Activated naive CD4-positive, alpha-beta T cell treated with anti-CD3 and anti-CD28 coated beads, Interleukin-2, amount 50 U/mL, for 16 hours (primary cell): ENCODE measurements at places on chromosomes 3 and 15.
A peak's percentile ranks its signal among the peaks of the same experiment; 100 is the strongest.

DNA sequence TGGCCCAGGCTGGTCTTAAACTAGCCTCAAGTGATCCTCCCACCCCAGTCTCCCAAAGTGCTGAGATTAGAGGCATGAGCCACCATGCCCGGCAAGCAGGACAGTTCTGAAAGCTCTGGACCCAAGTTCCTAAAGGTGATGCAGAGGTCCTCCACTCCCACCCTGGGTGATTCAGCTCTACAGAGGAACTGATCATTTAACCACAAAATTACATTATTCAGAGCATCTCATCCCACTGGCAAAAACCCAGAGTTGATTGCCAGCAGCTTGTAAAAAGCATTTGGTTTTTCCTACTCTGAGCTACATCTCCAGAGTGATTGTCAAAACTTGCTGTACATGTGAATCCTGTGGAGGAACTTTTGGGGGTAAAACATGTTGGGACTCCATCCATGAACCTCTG lies 60.2 kb downstream of the SLTM start:
- no peak for DNase-seq

- DNase-seq: no peak
These were observed 111.4 kb downstream of the CMSS1 start for GRCh38 chr3:99928771-99929744.

DNA sequence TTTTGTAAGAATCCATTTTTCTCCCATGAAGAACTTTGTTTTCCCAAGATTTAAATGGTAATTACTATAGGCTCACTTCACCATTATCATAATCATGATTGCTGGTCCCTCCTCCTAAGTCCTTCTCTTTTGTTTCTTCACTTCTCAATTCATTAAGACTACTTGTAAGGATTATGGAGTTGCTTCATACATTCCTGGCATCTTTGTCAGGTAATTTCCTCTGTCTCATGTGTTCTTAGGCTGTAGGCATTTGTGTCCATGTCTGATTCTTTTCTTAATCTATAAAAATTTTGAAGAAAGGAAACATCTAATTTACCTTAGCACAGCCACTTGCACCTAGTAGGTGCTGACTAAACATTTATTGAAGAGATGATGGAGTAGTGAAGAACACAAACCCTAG lies 79.9 kb upstream of the SATB1 start:
- no peak for DNase-seq

DNA sequence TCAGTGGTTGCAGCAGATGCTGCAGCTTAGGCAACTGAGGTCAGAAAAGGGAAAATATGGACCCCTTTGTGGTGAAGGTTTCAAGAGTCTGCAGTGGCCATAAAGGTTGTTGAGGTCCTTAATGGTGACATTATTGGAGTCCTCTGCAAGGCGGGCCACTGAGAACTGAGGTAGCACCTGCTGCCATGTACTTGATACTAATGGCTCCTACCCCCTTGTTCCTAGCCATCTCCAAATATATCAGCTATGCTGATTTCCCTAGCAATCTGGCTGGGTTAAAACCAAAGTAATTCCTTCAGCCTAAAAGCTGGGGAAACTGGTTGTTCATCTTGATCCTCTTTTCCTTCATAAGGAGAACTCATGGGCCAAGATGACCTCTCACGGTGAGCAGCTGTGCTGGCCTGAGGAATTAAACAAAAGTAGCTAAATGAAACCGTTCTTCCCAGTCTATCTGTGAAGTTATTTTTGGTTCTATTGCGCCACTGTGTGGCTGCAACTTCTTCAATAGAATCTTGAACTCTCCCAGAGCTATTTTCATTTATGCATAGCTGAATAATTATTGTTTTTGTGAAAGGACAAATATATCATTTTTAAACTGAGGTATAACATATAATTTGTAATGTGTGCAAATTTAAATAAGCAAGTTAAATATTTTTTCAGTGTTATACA lies 76.1 kb upstream of the PLSCR4 start:
- DNase-seq: no peak

GRCh38 chr3:143419611-143420010 lies 300.0 kb downstream of the CHST2 start:
- DNase-seq: no peak

- no peak for DNase-seq
These were observed 254.3 kb upstream of the LRRC3B start for GRCh38 chr3:26368312-26368711.

GRCh38 chr3:187750513-187751123 lies 5.3 kb upstream of the BCL6 start:
- DNase-seq: no peak

GRCh38 chr3:111241960-111242359 lies 170.3 kb downstream of the NECTIN3 start:
- DNase-seq: no peak

- DNase-seq: no peak
These were observed 34.9 kb upstream of the ATP13A3 start for GRCh38 chr3:194521510-194522260.

DNA sequence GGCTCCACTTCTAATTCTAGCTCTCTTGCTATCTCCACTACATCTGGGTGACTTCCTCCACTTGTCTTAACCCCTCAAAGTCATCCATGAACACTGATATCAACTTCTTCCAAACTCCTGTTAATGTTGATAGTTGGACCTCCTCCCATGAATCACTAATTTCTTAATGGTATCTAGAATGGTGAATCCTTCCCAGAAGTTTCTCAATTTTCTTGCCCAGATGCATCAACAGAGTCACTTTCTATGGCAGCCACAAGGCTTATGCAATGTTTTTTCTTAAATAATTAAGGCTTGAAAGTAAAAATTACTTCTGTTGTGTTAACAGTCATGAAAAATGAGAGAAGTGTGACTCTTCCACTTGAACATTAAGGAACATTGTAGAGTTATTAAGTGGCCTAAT lies 164.3 kb downstream of the PCCB start:
- DNase-seq: no peak

GRCh38 chr3:194930377-194931204 lies 244.9 kb downstream of the FAM43A start:
- no peak for DNase-seq

DNA sequence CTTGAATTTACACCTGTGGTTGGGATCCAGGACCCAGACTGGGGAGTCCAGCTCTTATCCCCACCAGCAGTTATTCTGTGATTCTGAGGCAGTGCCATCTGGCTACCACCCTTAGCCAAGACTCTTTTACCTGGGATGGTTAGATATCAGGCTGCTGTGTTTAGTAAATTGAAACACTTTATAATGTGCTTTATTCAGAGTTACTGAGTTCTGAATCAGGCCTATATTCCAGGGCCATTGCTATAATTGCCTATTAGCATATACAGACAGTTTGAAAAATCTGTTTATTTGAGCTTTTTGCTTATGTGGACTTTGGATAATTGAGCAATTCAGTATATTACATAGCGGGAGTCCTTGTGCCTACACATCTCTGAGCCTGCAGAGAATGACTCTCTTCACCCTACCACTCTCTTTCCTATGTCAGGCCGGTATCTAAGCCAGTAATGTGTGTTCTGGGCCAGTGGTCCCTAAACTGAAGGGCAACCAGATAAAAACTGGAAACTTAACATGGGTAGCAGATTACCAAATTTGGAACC lies 45.4 kb upstream of the TRAK1 start:
- DNase-seq: no peak

- no peak for DNase-seq
These were observed 13.4 kb downstream of the RBP1 start for GRCh38 chr3:139526146-139526545.

DNA sequence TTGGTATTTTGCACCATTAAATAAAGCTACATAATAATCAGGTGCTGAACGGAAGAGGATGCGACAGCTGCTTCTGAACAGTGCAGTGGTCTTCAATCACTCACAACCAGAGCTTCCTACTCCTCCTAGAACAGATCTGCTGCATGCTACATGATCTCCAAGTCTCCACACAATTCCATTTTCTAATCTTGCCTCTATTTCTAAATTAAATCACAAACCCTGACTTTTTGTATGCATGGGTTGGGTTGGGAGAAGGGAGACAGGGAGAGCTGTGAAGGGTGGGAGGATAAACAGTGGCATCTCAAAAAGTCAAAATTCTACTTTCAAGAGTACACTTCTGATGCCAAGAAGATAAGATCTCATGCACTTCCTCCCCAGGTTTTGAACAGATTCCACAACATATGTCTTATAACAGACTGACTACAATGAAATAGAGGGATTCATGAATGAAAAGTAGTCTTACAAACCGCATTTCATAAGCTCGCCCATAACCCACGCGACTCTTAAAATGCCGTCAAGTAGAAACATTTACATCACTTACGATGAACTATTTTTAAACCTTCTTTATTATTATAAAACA lies 57.2 kb downstream of the CHSY1 start:
- DNase-seq: no peak

- DNase-seq: no peak
These were observed 88.4 kb upstream of the OXTR start for GRCh38 chr3:8857720-8858367.

DNA sequence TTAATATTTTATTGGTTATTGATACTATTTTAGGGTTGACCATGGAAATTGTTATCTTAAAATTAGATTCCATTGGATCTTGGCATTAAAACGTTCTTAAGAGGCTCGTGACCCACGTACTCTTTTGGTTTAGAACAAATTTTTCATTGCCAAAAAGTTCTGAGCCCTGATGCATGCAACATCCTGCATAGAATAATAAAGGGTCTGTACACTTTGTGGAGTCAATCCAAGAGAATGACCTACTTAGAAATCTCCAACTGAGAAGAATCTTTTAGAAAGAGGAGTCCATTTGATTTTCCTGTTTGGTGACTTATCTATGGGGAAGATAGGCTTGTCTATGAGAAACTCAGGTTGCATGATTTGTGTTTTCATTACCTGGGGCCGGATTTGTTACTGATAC lies 404.2 kb upstream of the RGMA start:
- no peak for DNase-seq

GRCh38 chr3:15892311-15893227 lies 94.8 kb upstream of the ANKRD28 start:
- DNase-seq: no peak

GRCh38 chr3:150611666-150612065 lies 8.5 kb downstream of the SELENOT start:
- no peak for DNase-seq

GRCh38 chr3:12891985-12892839 lies 50.8 kb upstream of the RPL32 start:
- DNase-seq: peak; percentile 37

GRCh38 chr15:74873756-74874424 lies 725 bp upstream of the SCAMP2 start:
- no peak for DNase-seq

- no peak for DNase-seq
These were observed 302.7 kb upstream of the KCNMB2 start for GRCh38 chr3:178233371-178234071.

DNA sequence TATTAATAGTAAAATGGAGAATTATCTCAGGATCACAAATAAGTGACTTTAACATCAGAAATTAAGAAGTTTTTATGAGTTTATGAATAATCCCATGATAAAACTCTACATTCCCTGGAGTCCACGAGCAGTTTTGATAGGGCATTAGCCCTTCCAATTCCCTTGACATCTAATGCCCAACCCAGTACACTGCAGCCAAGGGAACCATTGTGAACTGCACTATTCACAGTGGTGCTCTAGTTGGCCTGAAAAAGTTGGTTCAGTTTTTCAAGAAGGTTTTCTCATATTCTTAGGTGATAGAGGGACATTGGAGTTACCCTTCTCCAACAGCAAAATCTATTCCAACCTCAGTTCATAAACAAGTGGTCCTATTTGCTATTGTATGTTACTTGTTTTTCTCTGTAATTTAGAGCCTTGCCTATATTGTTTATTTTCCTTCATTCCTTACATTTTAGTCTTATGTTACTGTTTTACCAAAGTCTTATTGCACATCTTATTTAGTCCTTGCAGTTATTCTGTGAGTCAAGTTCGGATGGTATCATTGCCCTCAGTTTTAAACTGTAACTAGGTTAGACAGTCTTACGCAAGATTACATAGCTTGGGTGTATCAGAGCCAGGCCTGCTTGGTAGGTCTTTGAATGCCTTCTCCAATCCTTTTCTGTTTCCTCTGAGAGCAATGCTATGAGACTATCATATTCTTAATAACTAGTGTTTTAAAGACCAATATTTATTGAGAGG lies 57.9 kb upstream of the SAMMSON start:
- DNase-seq: no peak

DNA sequence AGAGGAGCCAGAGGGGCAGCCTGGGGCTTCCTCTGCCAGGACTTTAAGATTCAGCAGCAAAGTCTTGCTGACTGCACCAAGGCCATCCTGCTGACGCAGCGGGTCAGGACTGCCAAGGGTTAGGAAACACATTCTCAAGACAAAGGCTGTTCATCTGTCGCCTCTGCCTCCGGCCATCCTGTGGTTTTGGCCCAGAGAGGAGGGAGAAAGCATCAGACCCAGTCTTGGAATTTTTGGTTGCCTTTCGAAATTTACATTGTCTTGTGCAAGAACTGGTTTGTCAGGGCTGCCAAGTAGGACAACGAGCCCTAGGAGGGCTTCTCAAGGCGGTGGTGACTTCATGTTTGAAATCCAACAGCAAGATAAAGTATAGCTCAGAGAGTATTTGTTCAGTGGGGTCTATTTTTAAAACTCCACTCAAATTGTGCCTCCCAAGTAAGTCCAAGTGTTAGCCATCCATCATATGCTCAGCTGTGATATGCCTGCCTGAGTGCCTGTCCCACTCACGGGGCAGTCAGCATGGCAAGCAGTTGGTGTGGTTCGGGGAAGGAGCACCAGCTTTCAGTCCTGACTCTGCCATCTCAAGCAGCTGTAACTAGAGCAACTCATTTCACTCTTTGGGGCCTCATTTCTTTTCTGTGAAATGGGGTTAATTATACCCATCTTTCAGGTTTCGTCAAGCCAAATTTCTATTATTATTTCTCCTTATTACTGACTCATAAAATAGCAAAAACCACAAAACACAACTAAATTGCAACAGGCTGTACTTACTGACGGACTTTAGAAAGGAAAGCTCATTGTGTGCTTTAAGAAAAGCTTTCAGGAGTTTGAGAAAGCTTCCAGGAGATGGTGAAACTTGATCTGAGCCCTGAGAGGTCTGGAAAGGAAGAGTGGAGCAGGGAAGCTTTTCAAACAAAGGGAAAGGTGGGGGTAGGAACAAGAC lies 42.4 kb upstream of the RHO start:
- DNase-seq: no peak

DNA sequence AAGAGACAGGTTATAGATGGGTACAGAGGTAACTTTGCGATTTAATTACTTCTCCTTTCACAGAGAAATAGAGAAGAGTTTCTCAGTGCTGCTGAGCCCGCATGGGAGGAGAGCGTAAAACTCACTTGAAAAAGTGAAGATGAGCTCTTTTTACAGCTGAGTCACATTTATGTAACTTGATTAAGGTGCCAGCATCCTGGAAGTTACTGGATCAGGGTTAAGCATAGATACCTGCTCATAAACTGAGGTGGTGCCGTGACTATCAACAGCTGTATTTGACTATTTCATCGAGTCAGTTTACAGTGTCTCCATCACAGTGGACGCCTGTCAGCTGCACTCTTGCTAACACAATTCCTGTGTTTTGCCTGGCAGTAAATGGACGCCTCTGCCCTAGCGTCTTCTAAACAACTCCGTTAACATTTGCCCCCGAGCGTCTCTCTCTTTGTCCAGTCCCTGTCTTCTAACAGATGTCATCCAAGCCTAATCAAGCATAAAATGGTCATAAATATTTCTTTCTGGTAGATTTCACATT lies 414.6 kb downstream of the FOXP1 start:
- no peak for DNase-seq

- DNase-seq: no peak
These were observed 1515.0 kb downstream of the OTOL1 start for GRCh38 chr3:163011596-163011995.

- DNase-seq: no peak
These were observed 280.4 kb downstream of the ULK4 start for GRCh38 chr3:41681479-41681878.
